ENCODE measurements at places on chromosomes 4 and X. TPM values are rescaled to one million over a fixed set of nuclear protein-coding genes. Genes with fewer than 3 reads are reported as not detected.
A peak's percentile ranks its signal among the peaks of the same experiment; 100 is the strongest.

Gene VMA21
- total RNA-seq, result 39.0 TPM

Gene ZFP92
- 1.2 TPM for total RNA-seq

Gene ASB12
- 2.0 TPM for total RNA-seq

Gene ZFYVE28
- 11.3 TPM for total RNA-seq

Gene IL9R
- not detected for total RNA-seq

Gene MAGEC2
- total RNA-seq, result not detected

Gene TMPRSS11F
- not detected for total RNA-seq

Gene SERPINA7
- not detected for total RNA-seq

Gene ZIC3
- not detected for total RNA-seq

DNA sequence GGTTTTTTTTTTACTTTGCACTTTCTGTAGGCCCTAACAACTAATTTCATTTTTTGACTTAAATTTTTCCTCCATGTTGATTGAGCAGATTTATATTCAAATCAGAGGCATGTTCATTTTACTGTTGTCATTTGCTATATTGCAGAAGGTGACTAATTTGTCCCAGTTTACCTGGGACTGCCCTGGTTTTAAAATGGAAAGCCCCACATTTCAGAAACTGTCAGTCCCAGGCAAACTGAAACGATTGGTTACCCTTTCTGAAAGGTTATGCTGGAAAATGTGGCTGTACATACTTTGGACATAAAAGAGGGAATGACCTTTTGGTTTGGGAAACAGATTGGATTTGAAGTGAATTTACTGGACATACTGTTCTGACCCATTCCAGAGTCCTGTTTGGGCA is 160.0 kb downstream of the SPCS3 start:
- no peak for DNase-seq

DNA sequence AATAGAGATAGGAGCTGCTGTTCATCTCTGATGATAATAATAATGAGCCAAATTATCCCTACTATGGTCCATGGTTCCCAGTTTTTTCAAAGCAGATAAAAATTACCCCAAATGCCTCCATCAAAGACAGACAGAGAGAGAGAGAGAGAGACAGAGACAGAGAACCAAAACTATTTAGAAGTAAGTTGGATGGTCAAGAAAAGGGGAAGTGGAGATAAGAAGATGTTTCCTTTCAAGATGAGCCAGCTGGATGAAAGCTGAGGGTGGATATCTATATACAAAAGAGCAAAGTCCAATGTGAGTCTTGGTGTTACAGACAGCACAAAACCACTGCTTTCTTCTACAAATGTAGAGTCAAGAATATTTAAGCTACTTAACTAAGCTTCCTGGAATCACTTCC is 173.9 kb downstream of the GRIA3 start:
- DNase-seq, result no peak

DNA sequence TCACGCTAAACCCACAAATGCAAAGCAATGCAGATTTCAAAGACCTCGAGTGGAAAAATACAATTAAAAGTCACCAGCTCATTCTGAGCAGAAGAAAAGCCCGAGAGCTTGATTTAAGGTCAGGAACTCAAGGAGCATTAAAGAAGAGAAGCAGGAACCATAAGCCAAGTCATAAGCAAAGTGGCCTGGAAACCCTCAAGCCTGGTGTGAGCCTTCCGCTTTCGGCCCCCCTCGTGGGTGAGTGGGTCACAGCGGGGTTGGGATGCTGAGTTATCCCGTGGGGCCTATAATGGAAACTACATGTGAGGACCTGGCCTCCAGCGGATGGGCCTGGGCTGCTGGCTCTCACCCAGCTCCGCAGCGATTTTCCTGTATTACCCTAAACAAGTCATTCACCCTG is 504.3 kb downstream of the RAB28 start:
- no peak for DNase-seq

- DNase-seq, result no peak
These were observed 49.2 kb downstream of the PRPS1 start for GRCh38 chrX:107677501-107677901.

DNA sequence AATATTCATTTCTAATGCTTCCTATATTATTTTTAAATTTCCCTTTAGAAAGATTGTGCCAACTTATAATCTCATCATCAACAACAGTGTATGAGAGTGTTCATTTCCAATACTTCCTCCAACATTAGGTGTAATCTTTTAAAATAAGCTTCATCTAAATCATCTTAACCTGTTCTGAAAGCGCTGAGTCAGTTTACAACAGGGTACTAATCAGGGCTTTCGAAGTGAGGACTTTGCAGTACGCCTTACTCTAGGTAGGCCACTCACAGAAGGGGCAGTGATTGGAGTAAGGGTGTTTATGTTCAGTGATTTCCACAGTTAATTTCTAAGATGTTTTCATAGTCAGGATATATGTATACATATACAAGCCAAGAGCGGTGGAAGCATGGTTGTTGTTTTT is 87.9 kb downstream of the FRAS1 start:
- no peak for DNase-seq

- no peak for DNase-seq
These were observed 427.7 kb upstream of the MAGEB2 start for GRCh38 chrX:29787656-29788055.

DNA sequence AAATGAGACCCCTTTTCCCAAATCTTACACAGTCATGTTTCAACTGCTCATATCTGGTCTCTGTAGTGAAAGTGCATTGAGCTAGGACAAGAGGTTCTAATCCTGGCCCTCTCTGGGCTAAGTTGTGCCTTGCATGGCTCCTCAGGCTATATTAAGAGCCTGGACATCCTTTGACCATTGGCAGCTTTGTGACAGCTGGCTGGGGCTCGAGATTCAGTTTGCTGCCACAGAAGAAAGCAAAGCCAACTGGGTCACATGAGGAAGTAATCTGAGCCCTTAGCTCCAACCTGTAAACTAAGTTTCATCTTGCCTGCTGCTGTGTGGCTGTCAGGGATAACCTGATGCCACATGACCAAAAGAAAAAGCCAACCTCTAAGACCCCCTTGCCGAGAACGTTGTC is 51.8 kb upstream of the JADE1 start:
- DNase-seq, result no peak

DNA sequence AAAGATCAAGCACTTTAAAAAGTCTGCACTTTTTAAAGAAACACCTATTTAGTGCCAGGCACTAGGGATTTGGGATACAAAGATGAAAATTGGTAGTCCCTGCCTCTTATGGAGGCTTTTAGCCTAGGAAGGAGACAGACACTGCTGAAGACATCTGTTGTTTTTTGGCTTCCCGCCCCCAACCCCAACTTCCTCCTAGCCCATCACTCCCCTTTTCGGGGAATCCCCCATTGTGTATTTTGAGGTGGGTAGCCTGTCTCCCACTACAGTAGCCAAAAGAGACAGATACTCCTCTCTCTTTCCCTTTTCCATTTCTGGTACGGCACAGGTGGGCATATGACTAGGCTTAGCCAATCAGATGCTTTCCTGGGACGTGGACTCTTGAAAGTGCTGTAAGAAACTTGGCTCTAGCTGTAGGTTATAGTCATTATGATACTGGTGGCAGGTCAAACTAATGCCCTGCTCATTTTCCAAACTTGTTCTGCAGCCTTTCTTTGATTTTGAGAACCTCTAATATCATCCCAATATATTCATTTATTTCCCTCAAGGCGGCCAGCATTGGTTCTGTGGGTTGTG is 194.6 kb upstream of the RBPJ start:
- DNase-seq, result no peak

- peak; percentile 3 for DNase-seq
These were observed 196.7 kb downstream of the HS3ST1 start for GRCh38 chr4:11232015-11232414.

DNA sequence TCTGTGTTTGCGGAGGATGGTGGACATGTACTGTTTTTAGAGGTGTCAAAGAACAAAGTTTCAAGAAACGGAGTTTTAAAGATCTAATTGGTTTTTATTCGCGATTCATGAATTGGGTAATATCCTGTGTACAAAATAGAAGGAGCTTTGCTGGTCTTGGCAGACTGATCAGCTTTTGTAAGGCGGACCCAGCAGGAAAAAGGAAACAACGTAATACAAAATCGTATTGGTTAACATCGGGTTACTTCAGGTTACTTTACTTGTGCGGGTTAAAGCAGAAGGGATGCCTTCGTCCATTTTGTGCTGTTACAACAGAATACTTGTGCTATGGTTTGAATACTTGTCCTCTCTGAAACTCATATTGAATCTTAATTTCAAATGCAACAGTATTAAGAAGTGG is 11.4 kb upstream of the NYX start:
- DNase-seq, result peak; percentile 47

- no peak for DNase-seq
These were observed 55.0 kb downstream of the HTT-AS start for GRCh38 chr4:3019145-3019846.

DNA sequence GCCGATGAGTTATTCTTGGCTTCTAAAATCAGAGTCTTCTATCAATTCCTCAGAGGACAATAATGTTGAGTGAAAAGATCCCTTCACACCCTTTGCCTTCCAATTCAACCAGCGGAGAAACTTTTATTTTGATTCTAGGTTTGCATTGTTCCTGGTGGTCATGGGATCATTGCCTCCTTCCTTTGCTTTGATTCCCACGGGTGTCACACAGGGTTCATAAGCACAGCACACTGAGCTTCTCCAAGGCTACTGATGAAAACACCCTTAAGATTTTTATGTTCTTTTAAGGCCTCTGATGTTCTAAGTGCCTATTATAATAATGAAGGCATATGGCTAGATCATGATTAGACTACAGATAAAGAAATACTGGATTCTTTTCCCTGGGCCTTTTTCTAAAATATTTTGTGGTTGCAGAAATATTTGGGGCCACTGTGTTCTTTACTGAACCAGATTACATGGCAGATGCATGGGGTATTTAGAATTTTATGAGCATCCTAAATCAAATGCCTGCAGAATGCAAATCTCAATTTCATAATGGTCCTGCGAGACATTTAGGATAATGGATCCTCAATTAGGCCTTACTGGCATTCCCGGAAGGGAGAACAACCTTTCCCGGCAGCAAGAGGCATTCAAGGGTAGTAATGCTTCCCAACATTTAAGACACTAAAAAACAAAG is 43.9 kb upstream of the FGFBP2 start:
- DNase-seq, result no peak

DNA sequence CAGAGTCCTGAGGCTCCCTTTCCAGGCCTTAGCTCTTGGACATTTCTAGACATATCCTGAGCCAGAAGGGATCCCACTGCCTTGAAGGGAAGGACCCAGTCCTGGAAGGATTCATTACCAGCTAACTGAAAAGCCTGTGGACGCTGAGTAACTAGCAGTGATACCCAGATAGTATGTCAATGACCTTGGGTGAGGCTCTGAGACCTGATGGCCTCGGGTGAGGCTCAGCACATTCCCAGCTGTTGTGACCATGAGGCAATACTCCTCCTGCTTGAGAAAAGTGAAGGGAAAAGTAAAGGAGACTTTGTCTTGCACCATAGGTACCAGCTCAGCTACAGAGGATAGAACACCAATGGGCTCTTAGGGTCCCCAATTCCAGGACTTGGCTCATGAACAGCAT is 268.1 kb downstream of the DKK2 start:
- no peak for DNase-seq

- DNase-seq, result no peak
These were observed 371.6 kb upstream of the EMCN start for GRCh38 chr4:100889401-100889800.

DNA sequence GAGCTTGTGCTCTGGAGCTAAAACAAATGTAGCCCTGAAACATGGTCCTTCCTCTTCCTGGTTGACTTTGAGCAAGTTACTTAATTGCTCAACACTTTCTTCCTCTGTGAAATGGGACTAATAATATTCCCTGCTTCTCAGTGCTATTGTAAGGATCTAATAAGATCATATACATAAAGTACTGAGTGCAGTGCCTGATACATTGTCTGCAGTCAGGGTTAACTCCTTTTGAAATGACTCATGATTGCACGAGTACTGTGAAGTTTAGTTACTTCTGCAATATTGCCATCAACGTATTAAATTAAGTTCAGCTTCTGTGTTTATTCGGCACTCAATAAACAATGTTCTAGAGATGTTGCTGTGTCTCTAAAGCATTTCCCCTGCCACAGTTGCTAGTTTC is 91.8 kb upstream of the HPRT1 start:
- DNase-seq, result no peak

GRCh38 chr4:10161840-10162239 is 45.2 kb upstream of the WDR1 start:
- DNase-seq, result no peak

DNA sequence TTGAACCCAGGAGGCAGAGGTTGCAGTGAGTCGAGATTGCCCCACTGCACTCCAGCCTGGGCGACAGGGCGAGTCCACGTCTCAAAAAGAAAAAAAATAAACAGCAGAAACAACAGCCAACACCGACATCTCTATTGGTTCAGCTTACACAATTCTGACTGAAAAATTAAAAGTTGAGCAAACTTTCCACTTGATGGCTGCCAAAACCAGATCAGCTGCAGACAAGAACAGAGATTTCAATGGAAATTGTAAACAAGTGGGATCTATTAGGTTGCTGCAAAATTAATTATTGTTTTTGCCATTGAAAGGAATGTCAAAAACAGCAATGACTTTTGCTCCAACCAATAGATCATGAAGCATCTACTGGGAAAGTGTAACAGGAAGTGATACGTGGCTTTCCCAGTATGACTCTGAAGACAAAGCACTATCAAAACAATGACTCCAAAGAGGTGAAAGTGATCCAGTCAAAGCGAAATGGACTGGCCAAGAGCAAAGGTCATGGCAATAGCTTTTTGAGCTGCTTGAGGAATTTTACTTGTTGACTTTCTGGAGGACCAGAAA is 26.3 kb downstream of the UPF3B start:
- DNase-seq, result no peak

DNA sequence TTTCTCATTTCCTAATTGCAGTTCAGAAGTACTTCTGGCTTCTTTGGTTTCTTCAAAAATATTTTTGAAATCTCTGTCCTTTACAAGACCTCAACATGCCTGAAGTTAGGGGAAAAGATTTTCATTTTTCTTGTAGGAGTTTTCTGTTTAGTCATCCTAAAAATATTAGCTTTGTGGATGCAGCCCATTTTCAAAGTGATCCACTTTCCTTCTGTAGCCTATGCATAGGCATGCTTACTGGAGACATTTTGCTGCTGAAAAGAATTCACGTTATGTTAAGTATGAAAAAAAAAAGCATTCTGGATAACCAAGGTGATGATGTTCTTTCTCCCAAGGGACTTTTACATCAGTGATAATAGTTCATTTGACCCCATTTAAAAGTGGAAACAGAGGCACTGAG is 245.6 kb downstream of the THOC2 start:
- no peak for DNase-seq

GRCh38 chr4:41287005-41287404 is 30.3 kb downstream of the UCHL1 start:
- no peak for DNase-seq

- DNase-seq, result no peak
These were observed 16.7 kb upstream of the CXorf38 start for GRCh38 chrX:40663880-40664630.

DNA sequence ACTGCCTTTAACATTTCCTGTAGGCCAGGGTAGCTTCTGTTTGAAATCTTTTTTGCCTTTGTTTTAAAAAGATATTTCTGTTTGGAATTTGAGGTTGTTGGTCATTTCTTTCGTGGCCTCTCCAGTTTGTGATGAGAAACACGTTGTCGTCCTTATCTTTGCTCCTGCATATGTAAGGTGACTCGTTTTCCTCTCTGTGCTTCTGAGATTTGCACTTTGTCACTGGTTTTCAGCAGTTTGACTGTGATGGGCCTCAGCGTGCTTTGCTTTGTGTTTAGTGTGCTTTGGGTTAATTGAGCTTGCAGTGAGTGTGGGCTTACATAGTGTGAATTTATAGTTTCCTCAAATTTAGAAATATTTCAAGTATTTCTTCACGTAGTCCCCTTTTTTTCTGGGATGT is 81.5 kb downstream of the FAM193A start:
- no peak for DNase-seq

- DNase-seq, result no peak
These were observed 239.9 kb downstream of the NKX6-1 start for GRCh38 chr4:84258905-84259830.

Measured in glomerular endothelial cell (primary cell).